Stimulated activated CD4-positive, alpha-beta T cell treated with anti-CD3 and anti-CD28 coated beads, Interleukin-15, amount 100 ng/mL, for 1 hour (primary cell): ENCODE measurements at places on chromosomes 5 and 9.

DNA sequence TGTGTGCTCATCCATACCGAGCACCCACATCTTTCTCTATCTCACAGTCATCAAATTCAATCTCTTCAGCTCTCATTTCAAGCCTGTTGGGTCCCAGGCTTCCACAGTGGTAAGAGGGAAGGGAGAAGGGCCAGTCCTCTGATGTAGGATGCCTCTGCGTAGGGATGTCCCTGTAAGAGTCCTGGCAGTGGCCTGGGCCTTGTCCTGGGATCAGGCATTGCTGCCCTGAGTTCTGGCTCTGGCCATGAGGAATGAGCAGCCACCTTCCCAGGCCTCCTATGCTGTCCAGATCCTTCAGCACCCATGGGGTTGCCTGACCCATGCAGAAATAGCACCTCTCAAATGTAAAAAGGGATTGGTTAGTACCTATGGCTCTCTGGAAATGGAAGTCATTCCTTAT, 121.2 kb downstream of the EFNA5 start:
- DNase-seq, result no peak

GRCh38 chr5:78221964-78222451, 72.5 kb downstream of the AP3B1 start:
- no peak for DNase-seq

GRCh38 chr5:137836997-137837396, 30.7 kb upstream of the MYOT start:
- DNase-seq, result no peak

- DNase-seq, result no peak
Measured at GRCh38 chr5:164422400-164422799, 917.0 kb downstream of the MAT2B start.

- no peak for DNase-seq
Measured at GRCh38 chr5:94423411-94423810, 195.0 kb downstream of the KIAA0825 start.

DNA sequence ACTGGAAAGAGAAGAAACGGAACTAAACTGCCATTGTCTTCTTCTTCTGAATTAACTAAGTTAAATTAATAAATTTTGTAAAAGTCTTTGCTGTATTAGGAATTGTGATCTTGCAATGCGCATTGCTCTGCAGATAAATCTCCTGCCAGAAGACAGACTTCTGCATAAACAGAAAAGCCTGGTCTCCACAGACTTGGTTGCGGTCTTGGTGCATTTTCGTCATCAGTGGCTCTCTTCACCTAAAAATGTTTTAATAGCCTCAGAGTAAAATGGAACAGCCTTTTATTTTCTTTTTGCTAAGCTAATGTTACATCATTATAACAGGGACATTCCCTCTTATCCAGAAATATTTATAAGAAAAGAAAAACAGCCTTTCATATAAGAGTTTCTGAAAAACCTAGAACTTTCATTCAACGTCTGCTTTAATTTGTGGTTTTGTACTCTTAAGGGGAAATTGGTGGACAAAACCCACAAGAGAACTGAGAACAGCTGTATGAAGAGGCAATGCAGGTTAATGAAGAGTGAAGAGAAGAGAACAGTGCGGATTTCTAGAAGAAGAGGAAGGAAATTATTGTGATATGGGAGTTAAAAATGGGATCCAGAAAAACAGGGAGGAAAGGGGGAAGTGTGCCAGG, 10.1 kb downstream of the IFNA5 start:
- DNase-seq, result no peak

- DNase-seq, result no peak
Measured at GRCh38 chr9:103399535-103399934, 404.4 kb downstream of the CYLC2 start.

DNA sequence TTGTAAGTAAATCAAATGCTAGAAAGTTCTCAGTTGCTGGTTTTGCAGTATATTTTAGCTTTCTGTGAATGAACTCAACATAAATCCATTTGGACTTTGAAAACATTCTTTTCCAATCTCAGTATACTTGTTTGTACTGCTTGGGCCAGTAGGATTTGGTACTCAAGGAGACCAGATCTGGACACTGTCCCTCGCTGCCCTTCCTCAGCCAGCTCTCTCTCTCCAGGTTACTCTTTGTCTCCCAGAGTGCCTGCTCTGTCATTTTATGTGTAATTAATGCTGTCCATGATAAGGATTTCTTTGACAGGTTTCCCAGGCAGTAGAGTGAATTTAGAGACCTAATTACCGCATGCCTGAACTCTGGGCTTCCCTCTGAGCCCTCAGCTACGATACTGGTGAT, 344.6 kb upstream of the SGCD start:
- DNase-seq, result no peak

GRCh38 chr9:136662656-136663581, at the start of gene EGFL7:
TSS of gene EGFL7 (plus strand) at chr9:136662916. CDS start at chr9:136668283, 5,367 bp downstream.
- no peak for DNase-seq

- no peak for DNase-seq
Measured at GRCh38 chr5:167447466-167448375, 843.7 kb upstream of the WWC1 start.

DNA sequence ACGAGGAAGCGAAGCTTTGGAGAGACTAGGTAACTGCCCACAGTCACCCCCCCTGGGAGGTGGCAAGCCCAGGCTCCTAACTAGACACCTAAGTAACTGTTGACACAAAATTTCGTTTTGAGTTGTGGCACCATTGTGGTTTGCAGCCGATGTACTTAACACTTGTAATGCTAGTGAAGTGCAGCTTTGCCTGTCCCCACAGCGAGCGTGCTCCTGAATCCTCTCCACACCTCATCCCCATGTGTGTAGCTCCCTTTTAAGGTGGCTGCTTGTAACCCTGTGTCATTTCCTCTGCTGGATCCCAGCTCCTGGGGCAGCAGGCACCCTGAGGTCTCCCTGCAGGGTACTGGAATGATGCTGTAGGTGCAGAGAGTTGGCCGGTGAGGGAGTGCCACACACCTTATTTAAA, 114.9 kb downstream of the TRIO start:
- no peak for DNase-seq

GRCh38 chr9:6384732-6385131, 28.3 kb upstream of the UHRF2 start:
- no peak for DNase-seq

GRCh38 chr5:136006761-136007251, 22.0 kb upstream of the TGFBI start:
- DNase-seq, result no peak
